ENCODE measurements at places on chromosomes 7 and 10. TPM values are rescaled to one million over a fixed set of nuclear protein-coding genes. Genes with fewer than 3 reads are reported as not detected.

GRCh38 chr7:47735431-47736345 lies 153.8 kb upstream of the TNS3 start:
- no peaks in the 10 kb centered on the region for H3K4me1 ChIP-seq
- H3K36me3 ChIP-seq, result no peaks in the 10 kb centered on the region
- H3K27ac ChIP-seq, result no peak overlapping the region
- H3K4me3 ChIP-seq, result no peak overlapping the region
- DNase-seq, result no peak

Gene COL13A1
- 9.6 TPM for polyA plus RNA-seq

Gene GPR26
- 0.16 TPM for polyA plus RNA-seq

Gene ZMIZ1
- polyA plus RNA-seq, result 40.1 TPM

DNA sequence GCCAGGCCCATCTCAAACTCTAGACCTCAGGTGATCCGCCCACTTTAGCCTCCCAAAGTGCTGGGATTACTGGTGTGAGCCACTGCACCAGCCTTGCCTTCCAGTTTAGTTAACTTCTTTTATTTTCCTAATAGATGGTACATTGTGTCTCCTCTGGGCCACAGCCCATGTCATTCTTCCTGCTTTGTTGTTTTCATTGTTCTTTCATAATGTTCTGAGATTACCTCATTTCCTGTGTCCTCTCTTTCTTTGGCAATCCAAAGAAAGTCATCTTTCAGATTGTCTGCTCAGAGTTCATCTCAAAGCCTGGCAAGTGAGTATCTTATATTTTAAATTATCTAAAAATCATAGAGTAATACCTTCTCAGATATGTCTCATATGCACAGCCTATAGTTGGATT lies at the start of gene OLAH:
OLAH (plus strand) TSS at position 270 of the 400 bp plus-strand sequence. CDS start 3,346 bp downstream, outside the sequence.
- no peaks in the 10 kb centered on the region for H3K27me3 ChIP-seq
- no peaks in the 10 kb centered on the region for H3K4me1 ChIP-seq
- no peaks in the 10 kb centered on the region for H3K36me3 ChIP-seq
- H3K27ac ChIP-seq, result no peak within 1 kb of the TSS
- no peak within 1 kb of the TSS for H3K4me3 ChIP-seq

Gene LRRD1
- polyA plus RNA-seq, result 0.19 TPM

Gene HTR5A
- 0.03 TPM for polyA plus RNA-seq

DNA sequence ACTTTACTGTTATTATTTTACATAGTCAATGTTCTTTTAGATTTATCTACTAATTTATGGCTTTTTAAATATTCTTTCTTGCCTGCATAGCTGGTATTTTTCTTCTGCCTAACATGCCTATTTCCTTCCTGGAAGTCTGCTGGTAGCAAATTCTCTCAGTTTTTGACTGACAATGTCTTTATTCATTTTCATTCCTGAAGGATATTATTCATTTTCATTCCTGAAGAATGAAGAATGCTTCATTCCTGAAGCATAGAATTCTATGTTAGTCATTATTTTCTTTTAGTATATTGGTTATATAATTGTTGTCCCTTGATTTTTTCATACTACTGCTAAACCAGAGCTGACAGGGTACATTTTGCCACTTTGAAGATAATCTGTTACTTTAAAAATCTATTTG lies 41.8 kb downstream of the TMEM168 start:
- no peaks in the 10 kb centered on the region for H3K36me3 ChIP-seq
- no peak for DNase-seq
- no peaks in the 10 kb centered on the region for H3K27me3 ChIP-seq
- no peak overlapping the region for H3K27ac ChIP-seq
- H3K4me1 ChIP-seq, result no peaks in the 10 kb centered on the region

Gene NPFFR1
- 0.31 TPM for polyA plus RNA-seq

Gene CTNNA3
- 2.3 TPM for polyA plus RNA-seq

DNA sequence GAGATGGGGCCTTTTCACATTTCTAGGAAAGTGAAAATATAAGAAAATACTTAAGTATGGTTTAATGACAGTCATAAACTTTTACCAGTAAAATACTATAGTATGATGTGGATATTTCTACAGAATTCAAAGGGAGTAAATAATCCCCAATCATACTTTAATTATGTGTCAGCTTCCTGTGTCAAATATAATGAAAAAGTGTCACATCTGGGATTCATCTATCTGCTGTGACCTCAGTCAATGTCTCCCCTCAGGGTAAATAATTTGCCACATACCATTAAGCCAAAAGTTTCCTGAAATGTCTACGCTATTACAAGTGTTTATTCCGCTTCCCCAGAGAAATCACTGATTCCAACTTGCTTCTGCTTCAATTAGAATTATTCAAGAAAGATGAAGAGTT lies 110.5 kb downstream of the ITGA8 start:
- no peaks in the 10 kb centered on the region for H3K4me1 ChIP-seq
- H3K36me3 ChIP-seq, result no peaks in the 10 kb centered on the region
- H3K27ac ChIP-seq, result no peak overlapping the region
- H3K4me3 ChIP-seq, result no peak overlapping the region
- no peaks in the 10 kb centered on the region for H3K27me3 ChIP-seq

GRCh38 chr7:48213226-48213625 lies 42.0 kb downstream of the ABCA13 start:
- H3K4me3 ChIP-seq, result no peak overlapping the region
- H3K27me3 ChIP-seq, result no peaks in the 10 kb centered on the region
- DNase-seq, result no peak
- H3K36me3 ChIP-seq, result no peaks in the 10 kb centered on the region
- H3K4me1 ChIP-seq, result no peaks in the 10 kb centered on the region
- H3K27ac ChIP-seq, result no peak overlapping the region

Gene EIF5AL1
- 0.39 TPM for polyA plus RNA-seq

- H3K27ac ChIP-seq, result peak overlapping the region; percentile 64
- DNase-seq, result peak; percentile 81
- H3K4me3 ChIP-seq, result peak overlapping the region; percentile 75
Measured at GRCh38 chr10:97399843-97400545, 1.1 kb downstream of the RRP12 start.

Gene TRIL
- 6.3 TPM for polyA plus RNA-seq

DNA sequence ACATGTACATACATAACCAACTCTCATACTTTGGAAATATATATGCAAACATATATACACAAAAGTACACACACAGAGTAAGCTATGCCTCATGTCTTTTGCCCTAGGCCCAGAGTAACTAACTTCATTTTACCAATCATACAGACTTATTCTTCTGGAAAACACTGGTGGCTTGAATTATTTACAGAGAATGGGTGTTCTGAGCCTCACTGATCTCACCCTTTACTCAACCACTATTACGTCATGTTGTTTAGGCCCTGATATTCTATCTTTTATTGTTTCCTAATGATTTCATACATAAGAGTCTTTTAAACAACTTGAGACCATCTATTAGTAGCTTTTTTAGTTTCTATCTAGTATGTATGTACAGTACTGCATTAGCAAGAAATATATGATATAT lies 43.0 kb downstream of the ANK3 start:
- H3K4me3 ChIP-seq, result no peak overlapping the region
- no peak overlapping the region for H3K27ac ChIP-seq
- DNase-seq, result no peak
- H3K27me3 ChIP-seq, result no peaks in the 10 kb centered on the region
- H3K36me3 ChIP-seq, result no peaks in the 10 kb centered on the region
- H3K4me1 ChIP-seq, result no peaks in the 10 kb centered on the region

Gene SPDYE6
- 4.3 TPM for polyA plus RNA-seq

GRCh38 chr7:154770962-154771361 lies 232.0 kb downstream of the PAXIP1 start:
- H3K27ac ChIP-seq, result no peak overlapping the region
- H3K27me3 ChIP-seq, result no peaks in the 10 kb centered on the region
- H3K36me3 ChIP-seq, result no peaks in the 10 kb centered on the region
- H3K4me3 ChIP-seq, result no peak overlapping the region
- DNase-seq, result no peak
